Stimulated activated CD8-positive, alpha-beta memory T cell treated with anti-CD3 and anti-CD28 coated beads, Interleukin-12 subunit alpha, Interleukin-12 subunit beta, amount 100 ng/mL, for 1 hour (primary cell): ENCODE measurements at places on chromosomes 6 and 20.

DNA sequence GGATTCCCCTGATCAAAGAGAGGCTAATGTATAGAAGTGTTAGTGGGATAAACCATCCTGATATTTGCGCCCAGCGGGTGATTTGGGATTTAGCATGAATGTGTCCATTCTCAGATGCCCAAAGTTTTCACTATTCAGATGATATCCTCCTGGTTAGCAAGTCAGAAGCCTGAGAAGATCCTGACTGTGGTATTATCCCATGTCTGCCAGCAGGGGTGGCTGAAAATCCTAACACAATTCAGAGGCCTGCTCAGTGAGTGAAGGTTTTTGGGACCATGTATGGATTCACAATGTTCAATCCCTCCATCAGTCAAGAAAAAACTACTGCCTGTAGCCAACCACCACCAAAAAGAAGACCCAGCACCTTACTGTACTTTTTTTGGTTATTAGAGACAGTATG is 34.1 kb upstream of the SPACA1 start:
- DNase-seq, result no peak

DNA sequence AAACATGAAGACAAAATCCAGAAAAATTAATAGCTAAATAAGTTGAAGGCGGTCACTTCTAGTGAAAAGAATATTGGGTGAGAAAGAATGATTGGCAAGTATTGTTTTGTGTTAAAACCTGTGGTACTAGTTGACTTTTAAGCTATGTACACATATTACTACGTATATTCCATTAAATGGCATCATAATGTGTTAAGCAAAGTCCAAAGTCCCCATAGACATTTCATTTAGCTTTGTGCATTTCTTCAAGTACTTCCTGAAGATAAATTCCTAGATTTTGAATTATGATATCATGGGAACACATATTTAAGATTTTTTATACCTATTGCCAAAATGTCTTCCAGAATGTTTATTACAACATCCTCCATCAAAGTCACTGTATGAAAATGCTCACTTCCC is 272.7 kb upstream of the IRAK1BP1 start:
- no peak for DNase-seq

DNA sequence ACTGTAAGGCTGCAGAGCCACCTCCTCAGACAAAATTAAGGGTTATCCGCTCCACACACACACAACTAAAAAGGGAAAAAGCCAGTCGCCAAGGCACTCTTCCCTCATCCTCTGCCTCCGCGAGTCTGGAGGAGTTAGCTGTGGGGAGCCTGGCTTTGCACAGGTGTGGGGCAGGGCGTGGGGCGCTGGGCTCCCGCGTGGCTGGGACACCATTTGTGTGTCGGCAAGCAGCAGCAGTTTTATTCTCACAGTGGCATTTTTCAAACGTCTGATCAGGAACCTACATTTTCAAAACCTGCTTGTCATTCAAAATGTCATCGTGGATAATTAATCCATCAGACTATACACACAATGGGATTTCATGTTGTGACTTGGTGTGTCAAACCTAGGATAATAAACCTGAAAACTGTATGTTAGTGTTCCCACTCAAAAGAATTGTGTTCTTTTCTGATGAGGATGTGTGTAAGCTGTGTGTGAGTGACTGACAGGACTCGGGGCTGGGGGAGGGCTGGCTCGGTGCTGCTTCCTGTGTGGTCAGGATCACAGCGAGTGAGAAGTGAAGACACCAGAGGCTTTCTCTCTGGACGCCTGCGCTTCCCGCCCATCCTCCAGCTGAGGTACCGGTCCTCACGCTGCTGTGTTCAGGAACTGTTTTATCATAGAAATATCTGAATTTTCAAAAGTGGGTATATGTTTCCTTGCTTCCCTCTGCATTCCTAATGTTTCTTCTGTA is 83.1 kb downstream of the IRF4 start:
- DNase-seq, result peak; percentile 59

GRCh38 chr20:41428285-41428684 is 61.7 kb upstream of the EMILIN3 start:
- no peak for DNase-seq

DNA sequence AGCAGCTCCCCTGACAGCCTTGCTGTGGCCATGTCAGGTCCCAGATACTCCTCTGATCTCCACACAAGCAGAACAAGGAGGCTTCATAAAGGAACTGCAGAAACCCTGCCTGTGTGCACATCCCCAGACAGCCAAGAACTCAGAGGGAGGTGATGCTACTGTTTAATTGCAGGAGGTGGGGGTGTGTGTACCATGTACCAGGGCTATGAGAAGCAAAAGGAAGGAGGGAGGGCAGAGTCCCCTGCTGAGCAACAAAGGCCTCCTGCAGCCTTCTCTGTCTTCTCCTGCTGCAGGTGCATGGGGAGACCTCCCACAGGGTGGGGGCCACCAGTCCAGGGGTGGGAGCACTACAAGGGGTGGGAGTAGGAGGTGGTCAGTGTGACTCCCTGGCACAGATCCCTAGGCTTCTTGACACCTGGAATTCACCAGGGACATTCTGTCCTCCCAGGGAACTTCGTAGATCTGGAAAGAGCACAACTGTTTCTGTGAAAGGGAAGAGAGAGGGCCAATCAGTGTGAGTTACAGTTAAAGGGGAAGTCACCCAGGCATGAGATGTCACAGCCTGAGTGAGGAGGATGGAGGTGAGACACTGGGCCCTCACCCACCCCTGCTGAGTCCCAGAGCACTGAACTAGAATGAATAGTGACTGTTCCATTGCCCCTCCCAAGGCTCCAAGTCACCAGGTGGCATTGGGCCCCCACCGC is 2.8 kb downstream of the CST2 start:
- DNase-seq, result no peak

GRCh38 chr6:84847390-84848160 is 83.2 kb upstream of the TBX18 start:
- DNase-seq, result no peak

DNA sequence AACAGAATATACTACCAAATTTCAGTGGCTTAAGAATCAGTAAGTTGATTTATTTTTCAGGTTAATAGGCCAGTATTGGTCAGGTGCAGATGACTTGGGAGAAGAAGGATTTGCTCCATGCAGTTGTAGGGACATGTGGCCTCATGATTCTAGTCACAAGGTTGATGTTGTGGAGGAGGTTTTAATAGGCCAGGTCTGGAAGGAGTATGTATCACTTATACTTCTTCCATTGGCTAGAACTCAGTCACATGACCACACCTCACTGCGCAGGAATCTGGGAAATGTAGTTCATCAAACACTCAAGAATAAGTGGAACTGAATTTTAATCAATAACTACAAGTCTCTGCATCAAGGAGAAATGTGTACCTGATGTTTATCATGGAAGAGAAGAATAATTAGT is 281.5 kb upstream of the QKI start:
- DNase-seq, result no peak

DNA sequence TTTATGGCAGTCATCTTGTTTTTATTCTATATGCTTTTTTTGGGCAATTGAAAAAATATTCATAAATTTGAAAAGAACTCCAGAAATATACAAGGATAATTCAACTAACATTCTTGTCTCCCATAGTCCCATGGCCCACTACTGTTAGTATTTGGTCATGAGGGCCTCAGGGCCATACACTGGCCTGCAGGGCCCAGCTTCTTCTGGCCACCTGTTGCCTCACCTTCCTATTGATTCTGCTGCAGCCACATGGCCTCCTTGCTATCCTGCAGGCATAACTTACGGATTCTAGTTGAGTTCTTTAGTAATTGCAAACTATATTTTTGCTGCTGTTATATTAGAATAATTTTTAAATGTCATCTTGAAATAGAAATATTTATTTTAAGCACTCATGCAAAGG is 72.6 kb downstream of the SCAND1 start:
- no peak for DNase-seq

GRCh38 chr20:53344891-53345290 is 248.7 kb downstream of the ZNF217 start:
- DNase-seq, result no peak

DNA sequence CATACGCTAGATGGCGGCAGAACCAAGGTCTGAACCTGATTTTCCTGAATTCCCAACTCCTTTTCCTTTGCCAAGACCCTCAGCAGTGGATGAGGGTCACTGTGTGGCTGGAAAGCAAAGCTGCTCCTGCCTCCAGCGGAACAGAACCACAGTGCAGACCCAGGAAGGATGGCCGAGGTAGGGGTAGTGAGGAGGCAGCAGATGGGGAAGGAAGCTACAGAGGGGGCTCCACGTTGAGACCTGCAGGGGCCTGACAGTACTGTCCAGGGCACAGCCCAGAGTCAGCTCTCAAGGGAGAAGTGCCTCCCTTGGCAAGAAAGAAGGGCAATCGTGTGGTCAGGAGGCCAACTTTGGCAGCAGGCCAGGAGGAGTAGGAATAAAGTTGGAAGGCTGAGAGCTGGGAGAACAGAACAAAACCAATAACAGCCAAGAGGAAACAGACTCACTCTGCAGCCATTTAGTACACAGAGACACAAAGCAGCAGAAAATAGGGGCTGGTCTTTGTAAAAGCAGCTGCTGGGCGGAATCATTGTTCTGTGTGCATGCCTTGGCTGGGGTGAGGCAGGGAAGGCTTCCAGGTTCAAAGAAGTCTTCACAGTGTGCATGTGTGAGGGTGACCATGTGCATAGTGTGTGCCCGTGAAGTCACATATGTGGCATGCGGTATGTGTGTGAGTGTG is 3.1 kb downstream of the GABRR2 start:
- DNase-seq, result no peak

DNA sequence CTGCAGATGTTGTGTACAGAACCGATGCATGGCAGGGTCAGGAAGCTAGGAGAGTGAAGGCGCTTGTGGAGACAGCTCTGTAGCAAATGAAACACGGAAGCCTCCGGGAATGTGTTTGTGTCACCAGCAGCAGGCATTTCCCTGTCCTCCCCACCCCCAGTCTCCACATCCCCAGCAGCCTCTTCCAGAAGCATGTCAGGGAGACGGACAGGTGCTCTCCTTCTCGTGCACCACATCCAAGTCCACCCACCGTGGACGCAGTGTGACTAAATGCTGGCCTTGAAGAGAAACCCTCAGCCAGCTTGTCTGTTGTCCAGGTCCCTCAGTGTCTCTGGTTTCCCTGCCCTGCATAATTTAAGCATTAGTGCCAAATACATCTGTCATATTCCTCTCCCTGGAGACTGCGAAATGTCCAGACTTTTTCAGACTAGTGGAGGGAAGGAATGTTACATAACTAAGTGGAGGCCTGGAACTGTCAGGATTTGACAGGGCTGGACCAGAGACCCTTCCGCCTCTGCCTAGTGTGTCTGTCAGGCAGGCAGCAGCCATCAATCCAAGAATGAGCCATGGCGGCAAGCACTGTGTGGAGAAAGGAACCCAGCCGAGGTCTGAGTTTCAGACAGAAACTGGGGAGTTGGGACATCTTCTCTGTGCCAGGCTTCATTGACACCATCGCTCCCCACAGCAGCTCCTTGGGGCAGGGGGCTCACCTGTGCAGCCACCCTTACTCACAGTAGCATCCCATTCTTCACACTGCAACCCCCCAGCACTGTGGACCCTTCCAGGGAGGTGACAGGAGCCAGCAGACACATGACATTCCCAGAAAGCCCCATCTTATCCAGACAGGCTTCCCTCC is 26.6 kb upstream of the PI16 start:
- no peak for DNase-seq

DNA sequence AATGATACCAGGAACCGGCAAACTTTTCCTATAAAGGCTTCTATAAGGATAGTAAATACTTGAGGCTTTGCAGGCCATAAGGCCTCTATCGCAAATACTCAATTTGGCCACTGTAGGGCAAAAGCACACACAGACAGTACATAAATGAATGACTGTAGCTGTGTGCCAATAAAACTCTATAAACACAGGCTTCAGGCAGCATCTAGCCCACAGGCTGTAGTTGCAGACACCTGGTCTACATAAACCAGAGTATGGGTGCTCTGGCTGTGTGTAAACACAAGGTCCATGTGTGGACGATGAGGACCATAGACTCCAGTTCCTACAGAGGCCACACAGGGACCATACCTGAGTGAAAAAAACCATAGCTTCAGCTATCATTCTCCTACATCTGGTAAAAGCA is 52.2 kb downstream of the ZMYND8 start:
- no peak for DNase-seq

DNA sequence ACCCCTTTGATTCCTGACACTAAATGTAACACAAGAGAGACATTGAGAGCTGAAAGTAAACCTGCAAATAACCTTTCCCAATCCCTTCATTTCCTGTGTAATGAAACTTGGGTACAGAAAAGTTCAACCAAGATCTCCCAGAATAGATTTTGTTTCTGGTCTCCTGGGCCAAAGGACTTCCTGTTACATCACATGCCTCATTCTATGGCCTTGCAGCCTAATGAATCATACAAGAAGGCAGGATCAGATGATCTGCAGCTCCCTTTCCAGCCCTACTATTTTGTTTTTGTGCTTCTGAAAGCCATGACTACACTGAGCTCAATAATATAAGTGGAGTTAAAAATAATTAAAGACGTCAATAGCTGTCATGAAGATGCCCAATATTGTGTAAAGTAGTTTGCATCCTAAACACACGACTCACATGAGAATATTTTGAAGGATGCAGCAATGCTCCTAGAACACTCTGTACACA is 73.4 kb upstream of the NOX3 start:
- no peak for DNase-seq

DNA sequence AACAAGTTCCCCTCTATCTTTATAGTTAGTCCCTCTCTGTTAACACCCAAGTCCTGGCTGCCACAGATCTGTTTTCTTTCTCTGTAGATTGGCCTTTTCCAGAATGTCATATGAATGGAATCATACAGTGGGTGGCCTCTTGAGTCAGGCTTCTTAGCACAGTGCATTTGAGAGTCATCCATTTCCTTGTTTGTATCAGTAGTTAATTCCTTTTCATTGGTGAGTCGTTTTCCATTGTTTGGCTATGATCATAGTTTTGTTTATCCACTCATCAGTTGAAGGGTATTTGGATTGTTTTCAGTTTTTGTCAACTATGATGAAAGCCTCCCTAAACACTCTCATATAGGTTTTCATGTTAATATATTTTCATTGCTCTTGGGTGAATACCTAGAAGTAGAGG is 248.3 kb downstream of the ARID1B start:
- no peak for DNase-seq

DNA sequence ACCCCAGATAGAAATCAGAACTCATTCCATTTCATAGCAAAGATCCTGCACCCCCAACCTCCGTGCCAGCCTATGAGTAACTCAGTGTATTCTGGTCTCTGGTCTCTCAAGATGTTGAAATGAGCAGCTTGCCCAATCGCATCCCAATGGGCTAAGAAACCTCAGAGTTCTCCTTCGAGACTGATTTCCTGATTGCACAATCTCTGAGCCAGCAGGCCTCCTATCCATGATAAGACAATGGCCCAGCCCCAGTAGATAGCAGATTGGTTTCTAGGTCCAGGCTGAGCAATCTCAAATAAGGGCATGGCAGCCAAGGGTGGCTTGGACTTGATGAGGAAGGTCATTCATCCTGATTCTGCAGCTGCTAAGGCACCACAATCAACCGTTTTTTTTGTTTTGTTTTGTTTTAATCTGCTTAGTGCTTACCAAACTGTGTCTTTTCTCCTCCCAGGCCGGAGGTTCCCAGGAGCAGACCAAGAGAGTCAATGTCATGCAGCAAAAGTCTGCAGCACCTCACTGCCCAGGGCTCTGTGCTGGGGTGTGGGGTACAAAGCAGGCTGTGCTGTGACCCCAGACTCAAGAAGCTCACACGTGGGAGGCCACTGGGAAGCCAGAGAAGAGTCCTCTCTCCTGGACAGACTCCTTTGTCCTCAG is 125.1 kb upstream of the NXT1 start:
- no peak for DNase-seq

- peak; percentile 64 for DNase-seq
Measured at GRCh38 chr6:31901953-31902643, at the start of gene ZBTB12. Gene ZBTB12 (minus strand): TSS chr6:31902086. CDS start chr6:31901305, 781 bp downstream.

- no peak for DNase-seq
Measured at GRCh38 chr20:9139106-9139833, 70.4 kb downstream of the PLCB4 start.
